ENCODE measurements at places on chromosomes 16 and 17.

DNA sequence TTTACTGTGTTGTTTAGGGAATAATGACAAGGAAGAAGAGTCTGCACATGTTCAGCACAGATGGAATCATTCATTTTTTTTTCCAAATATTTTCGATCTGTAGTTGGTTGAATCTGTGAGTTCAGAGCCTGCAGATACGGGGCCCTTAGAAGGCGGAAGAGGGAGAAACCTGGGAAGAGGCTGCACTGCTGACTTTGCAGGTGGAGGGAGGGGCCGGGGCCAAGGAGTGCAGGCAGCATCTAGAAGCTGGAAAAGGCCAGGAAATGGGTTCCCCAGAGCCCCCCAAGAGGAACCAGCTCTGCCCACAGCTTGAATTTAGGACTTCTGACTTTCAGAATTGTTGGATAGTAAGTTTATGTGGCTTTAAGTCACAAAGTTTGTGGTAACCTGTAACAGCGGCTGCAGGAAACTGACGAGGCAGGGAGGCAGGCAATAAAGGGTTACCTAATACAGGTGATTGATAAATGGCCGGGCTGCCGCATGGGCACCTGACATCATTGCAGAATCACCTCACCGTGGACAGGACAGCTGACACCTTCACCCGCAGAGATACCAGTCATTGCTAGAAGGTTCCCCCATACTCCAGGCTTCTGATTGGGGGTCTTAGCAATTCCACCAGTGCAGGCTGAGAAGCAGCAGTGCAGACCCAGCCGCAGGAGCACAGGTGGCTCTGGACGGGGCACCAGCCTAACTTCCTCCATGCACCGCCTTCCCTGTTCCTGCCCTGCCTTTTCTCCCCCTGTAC is 181.3 kb downstream of the IRF8 start:
- DNase-seq = no peak

GRCh38 chr17:81451823-81452222 is 56.6 kb downstream of the BAHCC1 start:
- DNase-seq = no peak

DNA sequence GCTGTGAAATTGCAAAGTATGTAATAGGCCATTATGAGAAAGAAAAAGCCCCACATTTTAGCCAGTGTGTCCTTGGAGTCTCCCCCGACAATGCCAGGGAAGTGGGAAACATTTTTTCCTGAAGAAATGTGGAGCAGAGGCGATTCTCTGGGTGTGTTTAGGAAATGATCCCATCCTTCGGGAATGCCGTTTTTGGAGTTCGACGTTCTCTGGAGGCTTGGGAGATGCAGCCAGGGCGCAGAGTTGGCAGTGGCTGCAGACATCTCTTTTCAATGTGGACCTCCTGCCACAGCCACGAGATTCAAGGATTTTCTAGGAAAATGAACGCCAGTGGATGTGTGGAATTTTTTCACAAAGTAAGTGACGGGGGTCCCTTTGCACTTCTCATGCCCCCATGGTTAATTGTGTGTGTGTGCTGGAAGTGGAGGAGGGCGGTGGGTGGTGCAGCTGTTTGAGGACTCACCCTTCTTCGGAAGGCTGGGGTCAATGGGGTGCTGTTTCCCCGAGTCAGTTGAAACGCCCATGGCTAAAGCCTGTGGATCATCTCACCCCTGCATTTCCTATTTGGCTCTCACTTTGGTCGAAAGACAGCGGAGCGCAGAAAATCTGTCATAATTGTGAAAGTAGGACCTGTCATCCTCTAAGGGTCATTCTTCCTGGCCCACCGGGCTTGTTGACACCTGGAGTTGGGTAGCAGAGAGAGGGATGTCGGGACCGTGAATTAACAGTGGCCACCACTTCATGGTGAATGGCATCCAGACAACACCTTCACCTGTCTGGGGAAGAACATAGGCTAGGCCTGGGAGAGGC is 73.2 kb downstream of the CMIP start:
- peak; percentile 10 for DNase-seq

GRCh38 chr16:14487579-14487978 is 142.5 kb downstream of the PARN start:
- no peak for DNase-seq

DNA sequence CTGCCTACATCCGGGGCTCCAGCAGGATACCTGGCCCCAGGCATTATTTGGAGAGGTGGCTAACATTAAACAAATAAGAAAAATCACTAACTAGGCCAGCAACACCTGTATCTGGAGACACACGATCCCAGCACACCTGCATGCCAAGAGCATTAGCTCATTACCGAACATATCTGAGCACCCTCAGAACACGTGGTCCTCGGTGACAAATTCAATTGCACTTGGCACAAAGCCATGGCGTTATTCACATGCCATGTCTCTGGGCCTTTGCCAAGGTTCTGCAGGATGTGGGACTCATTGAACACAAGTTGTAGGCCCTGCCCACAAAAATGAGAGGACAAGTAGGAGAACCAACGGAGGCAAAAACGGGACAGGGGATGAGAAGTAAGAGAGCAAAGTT is 552.3 kb downstream of the TOX3 start:
- DNase-seq = no peak

DNA sequence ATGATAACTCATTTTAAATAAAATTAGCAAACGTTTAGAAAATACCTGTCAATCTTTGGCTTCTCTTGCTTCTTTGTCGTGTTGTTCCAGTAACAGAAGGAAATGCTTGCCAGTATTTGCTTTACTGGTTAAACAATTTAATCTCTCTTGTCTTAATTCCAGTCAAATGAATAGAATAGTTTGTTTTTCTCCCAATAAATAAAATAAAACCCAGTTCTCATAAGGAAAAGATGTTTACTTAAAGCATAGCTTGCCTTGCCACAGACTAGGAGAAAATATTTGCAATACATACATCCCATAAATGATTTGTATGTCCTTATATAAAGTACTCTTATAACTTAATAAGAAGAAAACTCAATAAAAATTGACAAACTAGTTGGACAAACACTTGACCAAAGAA is 43.9 kb upstream of the TEKT3 start:
- no peak for DNase-seq

- DNase-seq = no peak
Measured at GRCh38 chr17:82200743-82201497, 11.7 kb downstream of the CCDC57 start.

DNA sequence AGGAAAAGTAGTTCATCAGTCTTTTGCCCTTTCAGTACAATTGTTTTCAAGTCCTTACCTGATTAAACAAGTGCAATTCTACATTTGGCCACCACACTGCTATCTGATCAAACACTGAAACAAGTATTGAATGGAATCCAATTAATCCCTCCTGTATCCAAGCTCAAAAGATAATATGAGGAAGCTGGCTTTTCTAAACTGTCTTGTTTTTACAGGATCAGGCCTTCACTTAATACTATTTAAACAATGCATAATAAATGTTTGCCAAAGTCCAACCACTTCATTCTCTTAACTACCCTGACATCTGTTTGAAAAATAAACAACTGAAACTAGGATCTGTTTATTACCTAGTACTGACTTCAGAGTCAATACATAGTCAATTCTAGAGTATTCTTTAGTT is 131.6 kb downstream of the MRTFB start:
- DNase-seq = no peak

- no peak for DNase-seq
Measured at GRCh38 chr16:62717026-62717425, 680.8 kb upstream of the CDH8 start.

- DNase-seq = no peak
Measured at GRCh38 chr17:73706858-73707257, 62.6 kb upstream of the SDK2 start.

DNA sequence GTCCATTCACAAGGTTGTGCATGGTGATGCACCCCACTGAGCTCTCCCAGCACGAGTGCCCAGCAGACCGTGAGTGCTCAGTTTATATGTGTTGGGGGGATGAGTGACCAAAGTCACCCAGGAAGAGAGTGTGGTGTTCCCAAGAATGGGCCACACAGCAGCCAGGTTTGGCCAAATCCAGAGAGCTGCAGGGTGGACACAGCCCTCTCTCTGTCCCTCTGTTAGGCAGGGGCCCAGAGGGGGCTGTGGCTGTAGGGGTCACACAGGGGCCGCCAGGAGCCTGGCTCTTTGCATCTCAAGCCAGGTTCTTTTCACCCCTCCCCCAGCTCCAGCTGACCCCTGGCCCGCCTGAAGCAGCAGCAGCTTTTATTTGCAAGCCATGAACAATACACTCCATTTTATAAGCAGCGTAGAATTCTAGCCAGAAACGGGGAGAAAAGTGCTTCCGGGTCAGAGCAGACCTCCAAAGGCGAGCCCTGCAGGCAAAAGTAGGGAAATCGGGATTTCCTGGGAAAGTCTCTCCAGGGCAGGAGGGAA is 13.3 kb downstream of the COTL1 start:
- no peak for DNase-seq

Measured in amniotic stem cell (primary cell).